ENCODE measurements at places on chromosomes 13 and 19.

GRCh38 chr19:47698631-47699359 is 14.4 kb upstream of the EHD2 start:
- no peak for DNase-seq

- no peak for DNase-seq
Measured at GRCh38 chr13:84903391-84903790, 895.8 kb downstream of the SLITRK6 start.

- DNase-seq = no peak
Measured at GRCh38 chr19:47885067-47885463, 1.1 kb downstream of the SULT2A1 start.

DNA sequence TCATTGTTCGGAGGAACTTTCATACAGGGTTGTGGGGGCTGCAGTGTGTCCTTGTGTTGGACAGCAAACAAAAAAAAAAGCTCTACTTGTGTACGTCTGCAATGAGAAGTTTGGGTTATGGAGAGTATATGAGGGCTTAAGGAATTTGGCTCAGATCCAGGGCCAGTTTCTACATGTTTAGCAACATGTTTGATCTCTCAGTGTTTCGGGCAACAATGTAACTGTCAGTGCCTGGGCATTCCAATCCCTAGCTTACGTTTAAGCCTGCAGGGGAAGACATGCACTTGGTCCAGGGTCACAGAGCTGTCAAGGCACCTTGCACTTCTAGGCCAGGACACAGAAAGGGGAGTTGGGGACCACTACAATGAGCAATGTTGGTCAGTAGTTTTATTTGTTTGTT is 13.9 kb downstream of the ZNF543 start:
- DNase-seq = no peak

DNA sequence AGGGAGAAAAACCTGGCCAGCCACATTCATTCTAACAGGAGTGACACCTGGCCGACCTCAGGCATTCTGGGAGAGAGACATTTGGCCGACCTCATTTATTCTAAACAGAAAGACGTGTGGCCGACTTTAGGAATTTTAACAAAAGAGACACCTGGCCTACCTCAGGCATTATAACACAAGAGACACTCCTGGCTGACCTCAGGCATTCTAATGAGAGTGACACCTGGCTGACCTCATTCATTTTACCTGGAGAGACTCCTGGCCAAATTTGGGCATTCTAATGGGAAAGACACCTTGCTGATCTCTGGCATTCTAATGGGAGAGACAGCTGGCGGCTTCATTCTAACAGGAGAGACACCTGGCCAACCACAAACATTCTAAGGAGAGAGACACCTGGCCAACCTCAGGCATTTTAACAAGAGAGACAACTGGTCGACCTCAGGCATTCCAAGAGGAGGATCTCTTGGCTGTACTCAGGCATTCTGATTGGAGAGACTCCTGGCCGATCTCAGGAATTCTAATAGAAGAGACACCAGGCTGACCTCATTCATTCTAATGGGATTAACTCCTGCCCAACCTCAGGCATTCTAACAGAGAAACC is 1353.9 kb downstream of the UQCRFS1 start:
- no peak for DNase-seq

GRCh38 chr13:50318887-50319286 is 303.6 kb downstream of the KCNRG start:
- no peak for DNase-seq

- DNase-seq = no peak
Measured at GRCh38 chr19:55539090-55539984, 2.4 kb upstream of the SBK2 start.

DNA sequence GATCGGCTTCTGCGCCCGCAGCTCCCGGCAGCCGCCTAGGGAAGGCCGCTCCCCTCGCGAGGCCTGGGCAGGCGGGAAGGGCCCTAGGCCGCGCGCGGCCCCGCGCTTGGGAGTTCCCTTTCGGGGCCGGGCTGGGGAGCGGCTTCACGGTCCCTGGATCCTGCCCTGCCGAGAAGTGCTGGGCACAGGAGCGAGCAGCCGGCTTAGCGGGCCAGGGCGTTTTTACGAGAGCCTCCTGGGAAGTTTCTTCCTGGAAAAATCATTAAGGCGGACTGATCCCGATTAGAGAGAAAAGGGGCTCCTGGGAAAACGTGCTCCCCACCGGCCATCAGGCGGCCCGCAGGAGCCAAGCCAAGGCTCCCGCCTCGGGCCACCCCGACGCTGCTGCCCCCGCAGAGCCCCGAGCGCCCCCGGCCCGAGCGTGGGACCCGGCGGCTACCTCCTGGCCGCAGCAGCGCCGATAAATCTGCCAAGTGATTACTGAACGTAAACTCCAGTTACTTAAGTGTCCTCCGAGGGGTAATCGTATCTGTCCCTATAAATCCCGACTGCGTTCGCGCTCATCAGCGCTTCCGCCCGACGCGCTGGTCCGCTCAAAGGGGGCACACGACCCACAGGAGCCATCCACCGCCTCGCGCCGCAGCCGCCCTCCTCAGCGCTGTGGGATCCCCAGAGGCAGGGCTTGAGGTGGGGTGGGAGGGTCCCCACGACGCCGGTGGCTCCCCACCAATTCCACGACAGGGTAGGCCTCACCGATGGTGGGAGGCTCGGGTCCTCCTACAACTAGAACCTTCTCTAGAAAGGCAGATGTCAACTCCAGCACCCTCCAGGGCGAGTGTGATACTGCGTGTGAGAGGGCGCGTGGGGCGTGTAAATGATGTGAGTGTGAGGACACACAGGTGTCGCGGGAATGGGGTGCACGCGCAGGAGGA is 2.8 kb downstream of the ZIC5 start:
- no peak for DNase-seq

- DNase-seq = no peak
Measured at GRCh38 chr19:35741203-35741515, 1.1 kb downstream of the IGFLR1 start.

GRCh38 chr19:14770136-14770535 is 8.2 kb downstream of the ADGRE2 start:
- no peak for DNase-seq

GRCh38 chr13:44112700-44113329 is 233.1 kb downstream of the LACC1 start:
- DNase-seq = no peak

DNA sequence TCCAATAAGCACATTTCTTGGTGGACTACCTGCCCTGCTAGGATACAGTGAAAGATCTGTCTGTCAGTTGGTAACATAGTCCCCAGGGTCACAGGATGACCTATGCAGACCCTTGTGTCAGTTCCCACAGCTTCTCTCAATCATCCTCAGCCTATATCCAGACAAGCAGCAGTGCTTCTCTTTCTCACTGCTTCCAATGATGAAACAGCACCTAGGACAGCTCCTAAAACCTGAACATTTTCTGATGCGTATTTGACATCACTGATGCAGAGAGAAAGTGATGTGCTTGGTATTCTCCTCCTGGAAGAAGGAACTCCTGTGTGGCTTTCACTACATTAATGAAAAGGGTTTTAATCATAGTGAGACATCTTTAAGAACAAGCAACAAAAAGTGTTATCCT is 43.7 kb downstream of the ZNF557 start:
- no peak for DNase-seq

- no peak for DNase-seq
Measured at GRCh38 chr19:14361824-14362223, 19.4 kb upstream of the ADGRE5 start.

DNA sequence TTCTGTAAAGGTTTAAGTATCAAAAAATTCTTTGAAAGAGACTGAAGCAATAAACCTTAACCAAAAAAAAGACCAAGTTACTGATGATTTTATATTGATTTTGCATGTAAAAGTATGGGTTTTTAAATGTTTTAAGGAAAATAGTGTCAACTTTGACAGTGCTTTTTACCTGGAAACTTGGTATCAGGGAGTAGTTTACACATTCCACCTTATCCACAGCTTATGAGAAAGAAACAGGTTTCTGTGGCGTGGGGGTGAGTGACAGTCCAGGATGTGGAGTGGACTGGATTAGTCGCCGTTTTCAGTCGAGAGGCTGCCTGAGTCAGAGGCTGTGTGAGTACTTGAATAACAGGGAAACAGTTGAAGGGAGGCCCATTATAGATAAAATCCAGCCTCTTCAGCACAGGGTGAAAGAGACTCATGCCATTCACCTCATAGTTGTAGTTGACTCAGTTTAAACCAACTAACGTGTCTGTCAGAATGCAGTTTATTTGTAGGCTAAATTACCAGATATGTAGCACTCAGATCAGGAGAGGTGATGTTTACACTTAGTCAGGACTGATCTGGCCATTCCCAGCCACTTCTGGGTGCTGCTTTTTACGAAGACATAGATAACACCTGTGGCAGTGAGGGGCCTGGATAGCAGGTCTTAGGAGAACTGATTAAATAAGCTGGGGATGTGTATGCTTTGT is 595 bp upstream of the GPR183 start:
- peak; percentile 49 for DNase-seq

GRCh38 chr13:99078017-99078771 is 100.3 kb upstream of the DOCK9 start:
- DNase-seq = no peak

Data from stimulated activated CD4-positive, alpha-beta T cell treated with anti-CD3 and anti-CD28 coated beads, Interleukin-1b, Interleukin-23, amount 100 ng/mL, for 1 hour (primary cell).